Tongue (tissue), 3 donors: ENCODE measurements at places on chromosomes 7 and 10. TPM values are rescaled to one million over a fixed set of nuclear protein-coding genes. Genes with fewer than 3 reads are reported as not detected.

DNA sequence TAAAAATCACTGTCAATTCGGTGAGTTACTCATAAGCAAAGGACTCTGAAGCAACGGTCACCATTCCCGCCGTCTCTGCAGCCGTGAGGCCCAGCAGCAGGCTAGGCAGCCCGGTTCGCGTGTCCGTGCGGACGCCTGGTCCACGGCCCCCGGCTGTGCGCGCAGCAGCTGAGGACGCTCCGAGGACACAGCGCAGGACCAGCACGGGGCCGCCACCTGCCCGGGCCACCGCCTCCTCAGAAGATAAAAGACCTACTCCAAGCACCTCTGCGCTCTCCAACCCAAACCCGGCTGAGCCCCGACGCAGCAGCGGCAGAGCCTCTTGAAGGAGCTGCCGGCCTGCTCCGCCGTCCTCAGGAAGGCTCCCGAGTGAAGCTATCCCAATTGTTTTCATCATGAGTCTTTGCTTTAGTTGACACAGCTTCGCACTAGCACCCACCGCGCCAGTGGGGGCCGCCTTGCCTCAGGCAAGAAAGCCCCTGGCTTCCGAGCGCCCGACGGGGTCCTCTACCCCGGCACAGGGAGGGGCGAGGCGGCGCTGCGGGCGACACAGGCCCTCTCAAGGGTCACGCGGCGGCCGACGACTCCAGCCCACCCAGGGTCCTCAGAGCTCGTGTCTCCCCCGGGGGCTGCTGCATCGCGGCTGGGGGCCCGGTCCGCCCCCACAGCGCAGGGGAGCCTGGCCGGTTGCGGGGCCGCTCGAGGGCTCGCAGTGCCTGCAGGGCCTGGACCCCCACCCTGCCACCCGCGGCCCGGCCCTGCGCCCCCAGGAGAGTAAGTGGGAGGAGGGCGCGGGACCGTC lies 16.9 kb upstream of the GPR146 start:
- DNase-seq = peak; percentile 53

DNA sequence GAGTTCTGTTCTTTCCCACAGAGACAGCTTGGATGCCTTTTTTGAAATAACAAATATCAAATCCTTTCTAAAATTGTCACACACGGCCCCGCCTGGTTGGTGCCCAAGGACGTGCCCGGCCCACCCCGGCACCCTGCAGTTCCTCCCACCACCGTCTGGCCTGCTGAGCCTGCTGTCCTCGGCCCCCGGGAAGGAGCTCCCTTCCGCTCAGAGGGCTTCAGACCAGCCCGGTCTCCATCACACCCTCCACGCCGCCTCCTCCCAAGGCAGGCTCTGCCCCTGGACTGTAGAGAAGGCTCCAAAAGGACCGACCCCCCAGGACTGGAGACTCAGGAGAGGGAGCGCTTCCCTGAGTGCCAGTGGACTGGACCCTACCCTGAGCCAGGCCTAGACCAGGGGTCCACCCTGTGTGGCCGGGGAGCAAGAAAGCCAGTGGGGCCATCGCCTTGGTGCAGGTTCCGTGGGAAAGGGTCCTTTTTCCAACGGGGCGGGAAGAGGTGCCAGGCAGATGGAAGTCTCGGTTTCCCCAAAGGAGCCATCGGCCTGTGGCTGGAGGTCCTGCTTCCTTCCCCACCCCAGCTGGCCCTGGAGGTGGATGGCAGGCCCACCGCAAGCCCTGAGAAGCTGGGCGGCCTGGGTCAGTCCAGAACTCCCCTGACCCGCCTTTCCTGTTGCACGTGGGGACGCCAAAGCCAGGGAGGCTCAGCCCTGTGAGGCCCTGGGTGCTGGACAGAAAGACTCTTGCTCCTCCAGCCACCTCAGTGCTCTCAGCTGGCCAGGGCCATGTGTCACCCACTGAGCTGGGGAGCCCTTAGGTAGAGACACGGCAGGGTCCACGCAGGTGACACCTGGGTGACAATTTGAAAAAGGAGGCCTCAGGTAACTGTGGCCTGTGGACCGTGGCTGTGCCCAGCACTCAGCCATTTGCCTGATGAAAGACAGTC lies 69.8 kb downstream of the PWWP2B start:
- no peak for DNase-seq

AGR3 gene
- total RNA-seq = 4.9 TPM

ANXA8L1 gene
- 23.3 TPM for total RNA-seq
